A673 (cell line): ENCODE measurements at places on chromosomes 12 and 14.

DNA sequence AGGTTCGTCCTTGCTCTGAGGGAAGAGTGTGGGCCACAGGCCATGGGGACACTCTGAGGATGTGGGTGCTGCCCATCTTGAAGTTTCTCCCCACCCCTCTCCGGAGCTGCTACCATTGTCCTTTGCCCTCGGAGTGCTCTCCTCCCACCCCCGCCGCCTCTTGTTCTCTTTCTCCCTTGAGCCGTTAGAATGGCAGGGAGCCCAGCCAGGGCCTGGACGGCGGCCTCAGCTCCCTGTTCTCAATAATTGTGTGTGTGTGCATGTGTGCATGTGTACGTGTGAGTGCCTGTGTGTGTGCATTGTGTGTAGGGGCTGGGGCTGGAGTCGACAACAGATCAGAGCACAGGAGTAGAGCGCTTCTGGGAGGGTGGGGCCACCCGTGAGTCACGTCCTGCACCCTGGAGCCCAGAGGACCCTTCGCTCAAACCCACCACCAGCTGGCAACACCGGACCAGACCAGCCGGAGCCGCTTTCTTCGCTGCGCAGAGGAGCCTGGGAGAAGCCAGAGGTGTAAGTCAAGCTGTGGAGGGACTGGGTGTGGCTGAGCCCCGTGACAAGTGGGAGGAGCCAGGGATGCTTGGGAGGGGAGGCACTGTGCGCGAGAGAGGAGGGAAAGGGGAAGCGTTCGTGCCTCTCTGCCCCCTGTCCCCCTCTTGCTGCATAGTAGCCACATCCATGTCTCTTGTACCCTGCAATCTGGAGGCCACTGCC is 25.9 kb upstream of the KCNA5 start:
- DNase-seq, result no peak

DNA sequence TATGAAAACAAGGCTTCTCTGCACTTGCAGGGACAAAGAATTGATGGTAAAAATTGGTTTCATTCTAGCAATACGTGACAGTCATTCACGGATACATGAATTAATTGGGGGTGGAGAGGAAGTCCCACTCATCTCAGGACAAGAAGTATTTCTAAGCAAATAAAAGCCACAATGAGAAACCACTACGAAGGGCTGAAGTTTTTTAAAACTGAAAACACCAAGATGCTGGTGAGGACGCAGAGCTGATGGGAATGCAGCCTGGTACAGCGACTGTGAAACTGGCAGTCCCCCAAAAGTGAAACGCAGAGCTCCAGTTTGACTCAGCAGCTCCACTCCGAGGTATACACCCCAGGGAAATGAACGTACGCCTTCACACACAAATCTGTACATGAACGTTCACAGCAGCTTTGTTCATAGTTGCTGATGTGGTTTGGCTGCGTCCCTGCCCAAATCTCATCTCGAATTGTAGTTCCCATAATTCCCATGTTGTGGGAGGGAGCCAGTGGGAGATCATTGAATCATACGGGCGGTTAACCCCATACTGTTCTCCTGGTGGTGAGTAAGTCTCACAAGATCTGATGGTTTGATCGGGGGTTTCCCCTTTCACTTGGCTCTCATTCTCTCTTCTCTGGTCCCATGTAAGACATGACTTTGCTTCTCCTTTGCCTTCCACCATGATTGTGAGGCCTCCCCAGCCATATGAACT is 89.0 kb downstream of the SCARB1 start:
- DNase-seq, result peak; percentile 86

DNA sequence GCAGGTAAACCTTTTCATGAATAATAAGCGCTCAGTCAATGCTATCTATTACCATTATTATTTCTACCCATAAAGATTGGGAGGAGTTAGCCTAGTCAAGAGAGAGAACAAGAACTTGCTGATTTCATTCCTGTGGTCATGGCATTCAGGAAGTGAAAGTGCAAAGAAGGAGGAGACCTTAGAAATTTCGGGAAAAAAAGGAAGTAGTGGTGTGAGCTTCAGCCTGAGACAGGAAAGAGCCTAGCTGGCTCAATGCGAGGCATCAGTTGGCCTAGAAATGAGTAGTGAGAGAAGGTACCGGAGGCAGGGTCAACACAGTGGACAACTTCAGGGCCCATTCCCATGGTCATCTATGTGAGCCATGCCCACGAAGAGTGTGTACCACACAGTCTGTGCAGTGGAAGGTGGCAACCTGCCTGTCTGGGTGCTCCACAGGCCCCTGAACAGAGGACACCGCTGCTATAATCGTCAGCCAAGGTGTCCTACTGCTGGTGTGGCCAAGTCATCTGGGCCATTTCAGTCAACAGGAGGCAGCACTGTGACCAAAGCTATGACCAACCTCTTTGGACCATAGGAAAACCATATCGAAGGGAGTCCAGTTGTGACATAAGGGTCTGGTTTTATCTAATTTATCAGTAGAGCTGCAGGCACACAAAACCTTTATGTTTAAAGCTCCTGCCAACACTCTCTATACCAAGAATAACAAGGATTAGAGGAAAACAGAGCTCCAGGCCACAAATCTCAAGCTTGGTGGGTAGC is 16.2 kb upstream of the STON2 start:
- DNase-seq, result no peak

DNA sequence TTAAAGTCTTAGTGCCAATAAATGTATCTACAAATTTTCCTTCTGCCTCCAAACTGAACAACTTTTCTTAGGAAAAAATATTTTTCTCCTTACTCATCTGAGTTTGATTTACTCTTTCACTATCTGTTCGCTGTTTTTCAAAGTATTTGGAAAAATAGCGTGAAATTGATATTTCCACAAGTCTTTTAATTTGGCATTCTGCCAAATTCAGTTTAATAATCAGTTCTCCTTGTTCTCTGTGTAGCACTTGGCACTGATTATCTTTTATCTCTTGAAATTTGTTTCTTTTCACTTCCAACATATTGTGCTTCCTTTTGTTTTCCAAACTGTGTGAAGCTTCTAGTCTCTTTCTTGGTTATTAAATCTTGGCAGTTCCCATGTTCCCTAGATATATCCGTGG is 559.8 kb downstream of the RPL10L start:
- DNase-seq, result no peak

GRCh38 chr12:120186654-120187053 is 7.9 kb downstream of the GCN1 start:
- DNase-seq, result no peak

GRCh38 chr12:74412606-74413230 is 124.9 kb upstream of the ATXN7L3B start:
- peak; percentile 57 for DNase-seq

- DNase-seq, result no peak
These were observed 7.3 kb upstream of the SERPINA6 start for GRCh38 chr14:94330432-94330831.

DNA sequence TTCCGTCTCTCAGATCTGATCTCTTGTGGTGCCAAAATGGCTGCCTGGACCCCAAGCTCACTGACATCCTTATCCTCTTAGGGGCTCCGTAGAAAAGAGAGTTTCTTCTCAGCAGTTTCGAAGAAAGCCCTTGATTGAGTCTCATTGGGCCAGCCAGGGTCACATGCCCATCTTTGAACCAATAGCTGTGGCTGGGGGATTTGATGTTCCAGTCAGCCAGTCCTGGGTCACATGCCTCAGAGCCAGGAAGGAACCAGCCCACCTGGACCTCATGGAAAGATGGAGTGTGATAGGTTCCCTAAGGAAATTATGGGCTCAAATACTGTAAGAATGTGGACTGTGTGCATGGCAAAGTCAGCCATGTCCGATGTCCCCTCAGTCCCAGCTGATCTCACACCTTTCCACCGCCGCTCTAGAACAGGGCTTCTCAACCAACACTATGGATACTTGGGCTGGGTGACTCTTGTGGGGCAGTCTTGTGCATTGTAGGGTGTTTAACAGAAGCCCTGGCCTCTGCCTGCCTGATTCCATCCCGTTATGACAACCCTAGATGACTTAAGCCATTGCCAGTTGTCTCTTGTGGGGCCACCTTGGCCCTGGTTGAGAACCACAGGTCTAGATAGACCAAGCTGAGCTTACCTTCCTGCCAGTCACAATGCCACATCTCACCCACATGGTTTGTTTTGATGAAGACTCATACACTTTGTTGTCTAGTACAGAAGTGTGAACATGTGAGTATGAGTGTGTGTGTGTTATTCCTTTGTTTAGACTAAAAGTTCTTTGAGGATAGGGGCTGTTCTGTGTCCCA is 163.9 kb downstream of the ADGRD1 start:
- DNase-seq, result no peak

- peak; percentile 4 for DNase-seq
These were observed 123.4 kb downstream of the CCDC91 start for GRCh38 chr12:28313631-28314030.

DNA sequence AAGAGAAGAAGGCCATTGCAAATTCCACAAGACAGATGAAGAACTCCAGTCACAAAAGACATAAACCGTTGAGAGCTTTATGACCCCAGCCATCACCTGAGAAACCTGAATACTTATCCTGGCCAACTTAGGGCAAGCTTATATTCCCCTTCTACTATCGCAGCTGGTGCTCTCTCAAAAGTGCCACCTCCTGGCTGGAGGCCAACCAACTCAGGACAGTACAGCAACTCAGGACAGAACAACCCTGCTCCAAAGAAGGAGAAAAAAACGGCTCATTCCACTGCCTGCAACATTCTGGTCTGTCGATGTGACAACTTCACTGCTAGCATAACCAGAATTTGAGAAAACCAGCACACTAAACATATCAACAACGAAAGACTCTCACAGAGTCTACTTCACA is 9.7 kb upstream of the KRT6B start:
- no peak for DNase-seq

DNA sequence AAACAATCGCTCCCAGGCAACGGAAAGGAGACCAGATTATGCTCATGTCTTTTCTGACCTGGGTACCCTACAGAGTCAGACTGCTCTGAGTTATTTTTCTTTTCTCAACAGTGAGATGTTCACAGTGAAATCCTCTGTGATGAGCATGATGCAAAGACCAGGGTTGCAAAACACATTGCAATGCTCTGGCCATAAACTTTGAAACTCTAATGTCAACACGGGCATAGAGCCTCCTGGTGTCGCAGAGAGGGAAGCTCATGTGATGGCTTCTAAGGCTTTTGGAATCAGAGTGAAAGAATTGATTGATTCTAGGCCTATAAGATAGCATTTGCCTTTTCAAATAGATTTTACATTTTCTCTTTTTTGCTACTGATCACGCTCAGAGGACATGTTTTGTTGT is 193.4 kb downstream of the RASSF9 start:
- peak; percentile 17 for DNase-seq

DNA sequence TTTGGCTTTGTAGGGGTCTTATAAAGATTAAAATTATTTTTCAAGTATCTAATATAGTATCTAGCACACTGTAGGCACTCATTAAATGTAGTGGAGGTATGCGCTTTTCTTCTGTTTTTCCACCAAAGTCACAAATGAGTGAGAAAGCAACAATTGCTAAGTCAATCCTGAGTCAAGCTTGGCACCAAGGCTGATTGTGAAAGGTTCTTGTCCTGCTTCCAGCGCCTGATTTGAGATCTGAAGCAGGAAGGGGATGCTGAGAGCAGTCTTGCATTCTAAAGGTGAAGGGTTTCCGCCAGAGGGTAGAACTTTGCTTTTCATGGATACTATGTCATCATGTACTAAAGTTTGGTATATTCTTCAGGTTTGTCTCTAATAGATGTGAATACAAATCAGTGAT is 64.9 kb upstream of the DAAM1 start:
- no peak for DNase-seq

DNA sequence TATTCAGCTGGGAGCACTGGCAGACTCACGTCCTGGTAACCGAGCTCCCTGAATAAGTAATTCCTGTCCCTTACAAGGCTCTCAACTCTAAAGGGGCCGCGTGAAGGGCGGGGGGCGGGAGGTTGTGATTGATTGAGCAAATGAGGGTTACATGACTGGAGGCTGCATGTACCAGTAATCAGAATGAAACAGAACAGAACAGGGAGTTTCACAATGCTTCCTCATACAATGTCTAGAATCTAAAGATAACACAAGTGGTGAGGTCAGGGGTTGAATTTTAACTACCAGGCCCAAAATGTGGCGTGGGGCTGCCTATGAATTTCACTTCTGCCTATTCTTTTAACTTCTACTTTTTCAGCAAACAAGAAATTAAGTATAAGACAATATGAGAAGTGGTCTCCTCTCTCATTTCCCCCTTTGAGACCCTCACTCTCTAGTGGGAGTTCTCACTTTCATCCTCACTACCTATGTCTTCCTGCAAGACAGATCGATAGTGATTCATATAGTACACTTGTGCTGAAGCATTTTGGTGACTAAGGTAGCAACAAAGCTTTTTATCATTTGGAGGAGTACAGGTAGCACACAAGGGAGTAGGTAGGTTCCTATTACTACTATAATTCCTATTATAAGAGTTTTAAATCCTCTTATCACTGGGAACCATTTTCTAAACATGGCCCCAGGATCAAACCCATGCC is 239.8 kb downstream of the KTN1 start:
- no peak for DNase-seq

DNA sequence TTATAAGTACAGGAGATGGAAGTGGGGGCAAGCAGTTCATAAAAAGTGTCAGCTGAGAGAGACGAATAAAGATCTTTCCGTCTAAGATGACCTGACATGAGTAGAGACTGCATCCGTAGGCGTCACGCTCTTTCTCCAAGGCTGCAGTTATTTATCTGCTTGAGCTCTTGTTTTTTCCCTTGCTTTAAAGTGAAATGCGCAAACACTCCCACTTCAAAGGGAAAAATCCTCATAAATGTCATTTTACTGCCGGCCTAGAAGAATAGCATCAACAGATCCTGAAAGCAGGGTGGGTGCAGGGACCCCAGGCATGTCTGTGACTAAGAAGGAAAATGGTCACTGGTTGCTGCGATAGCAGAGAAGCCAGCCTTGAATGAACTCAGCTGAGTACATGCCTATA is 647.4 kb downstream of the MED13L start:
- no peak for DNase-seq

- DNase-seq, result peak; percentile 60
These were observed 62.3 kb upstream of the PTCSC3 start for GRCh38 chr14:36238666-36239363.

- no peak for DNase-seq
These were observed 5.3 kb upstream of the SINHCAF start for GRCh38 chr12:31331242-31331641.

DNA sequence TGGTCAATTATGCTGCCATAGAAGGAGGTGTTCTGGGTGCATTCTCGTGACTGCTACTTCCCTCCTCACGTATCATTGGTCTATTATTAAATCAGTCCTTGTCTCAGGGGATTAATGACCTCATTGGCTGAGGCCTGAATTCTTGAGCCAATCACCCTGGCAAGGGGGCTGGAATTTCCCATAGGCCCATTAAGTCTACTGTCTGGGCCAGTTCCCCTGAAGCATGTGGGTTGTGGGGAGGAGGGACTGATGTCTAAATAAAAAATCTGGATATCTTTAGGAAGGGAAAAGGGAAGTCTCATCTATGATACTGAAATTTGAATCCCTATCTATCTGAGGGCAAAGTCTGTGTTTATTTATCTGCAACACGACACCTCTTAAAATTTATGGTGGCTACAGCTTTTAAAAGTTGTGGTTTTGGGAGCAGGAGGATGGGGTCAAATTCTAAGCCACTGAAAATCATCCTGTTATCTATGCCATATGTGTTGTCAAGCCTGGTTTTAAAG is 71.9 kb downstream of the DYRK2 start:
- DNase-seq, result peak; percentile 17
